Progenitor cell of endocrine pancreas (in vitro differentiated cells): ENCODE measurements at places on chromosomes 4 and X. TPM values are rescaled to one million over a fixed set of nuclear protein-coding genes. Genes with fewer than 3 reads are reported as not detected.

GRCh38 chr4:169993531-169993930 is 32.7 kb downstream of the MFAP3L start:
- DNase-seq, result no peak

DNA sequence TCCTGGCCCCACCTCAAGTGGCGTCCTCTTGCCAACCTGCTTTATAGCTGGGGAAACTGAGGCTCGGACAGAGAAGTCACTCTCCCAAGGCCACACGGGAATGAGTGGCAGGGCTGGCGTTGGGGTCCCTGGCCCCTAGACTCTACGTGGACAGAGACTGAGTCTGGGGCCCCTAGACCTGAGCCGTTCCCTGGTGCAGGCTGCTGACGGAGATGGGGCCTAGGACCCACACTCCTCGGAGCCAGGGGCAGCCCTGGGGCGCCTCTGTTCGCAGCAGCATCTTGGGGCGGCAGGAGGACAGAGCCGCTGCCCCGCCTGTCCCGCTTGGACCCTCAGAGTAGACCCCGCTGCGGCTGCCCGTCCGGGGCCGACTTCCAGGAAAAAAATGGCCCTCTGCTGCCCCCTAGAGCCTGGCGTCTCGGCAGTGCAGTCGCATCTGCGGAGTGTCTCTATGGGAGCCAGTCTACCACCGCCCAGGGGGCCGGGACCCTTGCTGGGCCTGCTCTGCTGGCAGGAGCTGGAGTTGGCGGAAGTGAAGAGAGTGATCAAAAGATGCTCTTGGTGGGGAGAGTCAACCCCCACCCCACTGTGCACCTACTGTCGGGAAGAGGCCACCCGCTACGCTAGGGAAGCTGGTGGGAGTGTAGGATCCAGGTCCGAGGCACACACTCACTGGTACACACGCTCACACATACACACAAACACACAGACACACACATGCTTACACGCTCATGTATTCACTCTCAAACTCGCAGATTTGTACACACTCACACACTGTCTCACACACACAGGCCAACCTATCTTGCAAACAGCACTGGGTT is 220.1 kb downstream of the AFAP1 start:
- peak; percentile 87 for DNase-seq

GRCh38 chr4:122003335-122003734 is 51.5 kb upstream of the TRPC3 start:
- no peak for DNase-seq

- DNase-seq, result no peak
Measured at GRCh38 chrX:37926700-37927099, 79.3 kb upstream of the DYNLT3 start.

- DNase-seq, result no peak
Measured at GRCh38 chr4:122706511-122706910, 26.0 kb upstream of the BBS12 start.

DNA sequence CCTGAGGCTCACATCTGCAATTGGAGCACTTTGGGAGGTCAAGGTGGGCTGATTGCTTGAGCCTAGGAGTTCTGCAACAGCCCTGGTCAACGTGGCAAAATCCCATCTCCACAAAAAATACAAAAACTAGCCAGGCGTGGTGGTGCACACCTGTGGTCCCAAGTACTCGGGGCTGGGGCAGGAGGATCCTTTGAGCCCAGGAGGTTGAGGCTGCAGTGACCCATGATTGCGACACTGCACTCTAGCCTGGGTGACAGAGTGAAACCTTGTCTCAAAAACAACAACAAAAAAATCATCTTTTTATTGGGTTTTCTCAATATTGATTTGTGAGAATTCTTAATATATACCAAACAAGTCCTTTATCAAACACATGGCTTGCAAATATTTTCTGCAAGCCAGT is 64.9 kb downstream of the ANKRD17 start:
- DNase-seq, result no peak

GRCh38 chr4:25303578-25303977 is 9.0 kb upstream of the ZCCHC4 start:
- no peak for DNase-seq

DNA sequence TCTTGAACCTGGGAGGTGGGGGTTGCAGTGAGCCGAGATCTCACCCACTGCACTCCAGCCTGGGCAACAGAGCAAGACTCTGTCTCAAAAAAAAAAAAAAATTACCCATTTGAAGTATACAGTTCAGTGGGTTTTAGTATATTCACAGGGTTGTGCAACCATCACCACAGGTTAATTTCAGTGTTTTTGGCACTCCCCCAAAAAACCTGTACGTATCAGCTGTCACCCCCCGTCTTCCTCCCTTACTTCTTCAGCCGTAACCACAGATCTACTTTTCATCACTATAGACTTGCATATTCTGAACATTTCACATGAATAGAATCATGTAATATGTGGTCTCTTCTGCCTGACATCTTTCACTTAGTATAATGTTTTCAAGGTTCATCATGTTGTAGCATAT is 11.7 kb upstream of the PTTG2 start:
- DNase-seq, result no peak

- DNase-seq, result peak; percentile 82
Measured at GRCh38 chr4:182448281-182449151, 205.3 kb downstream of the TENM3 start.

DNA sequence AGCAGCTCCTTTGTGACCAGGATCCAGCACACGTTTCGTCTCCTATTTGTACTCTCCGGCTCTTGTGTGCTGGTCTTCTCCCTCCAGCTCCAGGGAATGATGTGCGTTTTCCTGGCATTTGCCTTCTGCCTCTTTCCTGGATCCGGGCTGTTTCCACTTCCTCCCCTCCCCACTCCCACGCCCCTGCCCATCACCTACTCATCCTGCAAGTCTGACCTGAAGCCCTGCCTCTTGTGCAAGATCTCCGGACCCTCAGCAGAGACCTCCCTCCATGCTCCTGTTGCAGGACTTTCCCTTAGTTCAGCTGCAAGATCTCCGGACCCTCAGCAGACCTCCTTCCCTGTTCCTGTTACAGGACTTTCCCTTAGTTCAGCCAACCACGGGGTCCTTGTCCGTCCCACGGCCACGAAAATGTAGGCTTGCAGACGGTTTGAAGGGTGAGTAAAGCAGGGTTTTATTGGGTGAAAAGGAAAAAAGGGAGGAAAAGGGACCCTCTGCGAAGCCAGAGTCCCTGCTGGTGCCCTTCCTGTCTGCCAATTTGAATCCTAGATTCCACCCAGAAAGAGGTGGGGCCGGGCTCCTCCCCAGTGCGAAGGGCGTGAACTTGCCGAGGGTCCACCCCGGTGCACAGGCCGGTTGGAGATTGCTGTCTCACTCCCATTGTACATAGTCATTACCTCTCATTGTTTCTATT is 74.4 kb upstream of the IRF2 start:
- no peak for DNase-seq

- DNase-seq, result no peak
Measured at GRCh38 chrX:34585561-34585960, 71.5 kb downstream of the TMEM47 start.

DNA sequence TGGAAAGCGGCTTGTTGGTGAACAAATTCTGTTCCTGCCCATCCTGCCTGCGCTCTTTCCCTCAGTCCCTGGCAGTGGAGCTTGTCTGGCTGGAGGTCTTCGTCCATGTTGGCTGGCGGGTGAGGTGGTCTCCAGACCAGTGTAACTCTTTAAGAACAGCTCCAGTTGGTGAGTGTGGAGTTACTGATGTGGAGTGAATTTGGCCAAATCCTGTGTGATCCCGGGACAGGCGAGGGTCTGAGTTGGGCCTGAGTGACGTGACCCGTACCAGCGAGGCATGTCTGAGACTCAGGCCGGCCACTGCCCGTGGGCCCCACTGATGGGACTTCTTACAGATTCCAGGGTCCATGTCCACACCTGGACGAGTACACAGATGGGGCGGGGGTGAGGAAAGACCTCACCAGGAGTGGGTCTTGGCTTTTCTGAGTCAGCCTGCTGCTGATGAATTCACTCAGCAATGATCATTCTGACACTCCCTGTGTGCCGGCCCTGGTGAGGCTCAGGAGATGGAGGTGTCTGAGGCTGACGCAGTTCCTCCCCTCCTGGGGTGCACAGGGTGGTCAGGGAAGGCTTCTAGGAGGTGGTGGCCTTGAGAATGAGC is 45.5 kb downstream of the PSAPL1 start:
- DNase-seq, result no peak

DNA sequence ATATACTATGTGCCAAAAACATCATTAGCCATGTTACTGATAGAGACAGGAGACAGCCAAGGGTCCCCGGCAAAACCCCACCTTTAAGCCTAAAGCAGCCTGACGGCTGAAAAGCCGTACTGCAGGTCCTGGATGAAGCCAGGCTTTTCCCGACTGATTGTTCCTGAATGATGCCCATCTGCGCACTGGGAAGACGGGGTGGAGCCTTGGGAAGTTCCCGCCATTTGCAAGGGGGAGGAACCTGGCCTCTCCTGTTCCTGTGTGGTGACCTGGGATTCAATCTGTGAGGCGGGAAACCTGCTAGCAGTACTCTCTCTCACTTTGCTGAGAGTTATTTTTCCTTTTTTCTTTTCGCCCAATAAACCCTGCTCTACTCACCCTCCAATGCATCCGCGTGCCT is 15.1 kb upstream of the CAMK2D start:
- no peak for DNase-seq

DNA sequence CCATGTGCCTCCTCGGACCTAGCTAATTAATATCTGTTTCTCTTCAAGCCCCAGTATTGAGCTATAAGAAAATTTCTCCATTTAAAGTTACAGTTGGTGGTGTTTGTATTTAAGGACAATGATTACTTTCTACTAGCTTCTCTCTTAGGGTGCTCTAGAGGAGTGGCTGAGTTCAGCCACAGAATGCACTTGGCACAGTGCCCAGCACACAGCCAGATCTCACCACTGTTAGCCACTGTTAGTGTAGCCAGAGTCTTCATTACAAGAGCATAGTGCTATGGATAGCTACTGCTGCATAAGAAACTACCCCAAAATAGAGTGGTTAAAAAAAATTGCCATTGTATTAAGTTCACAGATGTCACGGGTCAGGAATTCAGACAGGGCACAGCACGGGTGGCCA is 421.3 kb downstream of the BCOR start:
- no peak for DNase-seq

- no peak for DNase-seq
Measured at GRCh38 chr4:139175646-139176301, 1.2 kb downstream of the ELF2 start.

DNA sequence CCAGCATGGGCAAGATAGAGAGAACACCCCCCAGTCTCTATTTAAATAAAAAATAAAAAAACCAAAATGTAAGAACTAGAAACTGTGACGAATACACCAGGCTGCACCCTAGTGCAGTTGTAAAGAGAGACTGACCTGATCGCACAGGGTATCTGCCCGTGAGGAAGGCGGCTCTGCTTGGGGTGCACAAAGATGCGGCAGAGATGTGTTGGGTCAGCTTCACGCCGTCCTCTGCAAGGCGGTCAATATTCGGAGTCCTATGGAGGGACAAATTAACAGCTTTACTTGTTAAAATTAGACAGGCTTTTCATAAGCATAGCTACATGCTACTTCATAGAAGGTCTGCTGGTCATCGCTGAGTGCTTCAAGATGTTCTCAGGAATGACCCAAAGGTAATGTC is 26.1 kb upstream of the ARSD start:
- no peak for DNase-seq

GRCh38 chr4:108204518-108204917 is 35.8 kb upstream of the LEF1 start:
- DNase-seq, result no peak

- no peak for DNase-seq
Measured at GRCh38 chrX:138128027-138128671, 562.2 kb downstream of the ZIC3 start.

DNA sequence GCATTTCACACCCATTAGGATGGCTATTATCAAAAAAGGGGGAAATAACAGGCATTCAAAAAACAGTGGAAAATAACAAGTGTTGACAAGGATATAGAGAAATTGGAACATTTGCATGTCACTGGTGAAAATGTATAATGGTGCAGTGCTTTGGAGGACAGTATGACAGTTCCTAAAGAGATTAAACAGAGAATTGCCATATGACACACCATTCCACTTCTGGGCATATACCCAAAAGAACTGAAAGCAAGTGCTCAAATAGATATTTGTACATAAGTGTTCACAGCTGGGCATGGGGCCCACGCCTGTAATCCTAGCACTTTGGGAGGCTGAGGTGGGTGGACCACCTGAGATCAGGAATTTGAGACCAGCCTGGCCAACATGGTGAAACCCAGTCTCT is 348.1 kb downstream of the NR3C2 start:
- DNase-seq, result no peak

DNA sequence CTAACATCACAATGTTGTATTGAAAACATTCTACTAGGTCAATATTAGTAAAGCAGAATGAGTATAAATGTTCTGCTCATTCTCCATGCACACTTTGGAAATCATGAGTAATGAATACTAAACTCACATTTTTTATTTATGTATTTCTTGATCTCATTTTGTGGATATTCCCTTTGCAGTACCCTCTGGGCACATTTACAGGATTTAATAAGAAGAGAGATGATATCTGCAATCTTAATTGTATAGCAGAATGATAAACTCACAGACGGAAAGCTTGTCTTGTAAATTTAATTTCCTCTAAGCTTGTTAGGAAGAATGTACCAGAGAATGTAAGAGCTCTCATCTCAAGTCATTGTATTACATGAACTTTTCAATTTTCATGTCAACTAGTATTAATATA is 1279.7 kb downstream of the PCDH7 start:
- no peak for DNase-seq

- no peak for DNase-seq
Measured at GRCh38 chrX:82816001-82816400, 692.1 kb upstream of the POU3F4 start.

- no peak for DNase-seq
Measured at GRCh38 chr4:152686452-152687013, 6.7 kb upstream of the TMEM154 start.

DNA sequence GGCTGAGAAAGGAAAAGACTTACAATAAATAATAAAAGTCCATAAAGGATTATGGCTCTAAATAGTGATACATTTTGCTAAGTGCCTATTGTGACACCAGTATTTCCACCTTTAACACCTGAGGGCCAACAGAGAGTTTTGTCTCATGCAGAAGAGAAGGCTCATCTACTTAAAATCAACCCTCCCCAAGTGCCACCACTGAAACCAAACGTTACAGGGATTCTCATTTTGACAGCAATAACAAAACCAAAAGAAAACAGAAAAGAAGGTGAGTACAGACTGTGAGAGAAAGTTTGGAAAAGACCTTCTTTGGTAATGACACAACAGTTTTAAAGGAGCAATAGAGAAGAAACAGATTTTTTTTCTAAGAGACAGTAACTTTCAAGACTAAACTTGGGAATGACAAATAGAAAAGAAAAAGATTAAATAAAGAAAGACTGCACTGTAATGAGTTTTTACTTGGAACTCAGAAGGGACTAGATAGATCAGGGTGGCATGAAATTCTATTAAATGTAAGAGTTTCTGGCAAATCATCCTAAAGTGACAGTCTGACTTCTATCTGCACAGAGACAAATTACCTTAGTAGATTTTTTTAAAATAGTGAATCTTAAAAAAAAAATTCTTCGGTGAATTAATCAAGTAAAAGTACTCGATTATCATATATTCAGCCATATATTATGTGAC is 109.7 kb downstream of the ZNF827 start:
- no peak for DNase-seq

- no peak for DNase-seq
Measured at GRCh38 chrX:66200050-66200664, 36.1 kb downstream of the HEPH start.

TEX13C gene
- not detected in 2 replicates for total RNA-seq

INTS12 gene
- total RNA-seq, result 17.8 and 18.7 TPM in 2 replicates

UGT2B15 gene
- 0.22 and 0.57 TPM in 2 replicates for total RNA-seq

EREG gene
- not detected in 2 replicates for total RNA-seq

LRAT gene
- 22.6 and 23.3 TPM in 2 replicates for total RNA-seq

HTN1 gene
- total RNA-seq, result not detected in 2 replicates

SHROOM4 gene
- 5.7 and 6.6 TPM in 2 replicates for total RNA-seq

MAGEE2 gene
- not detected in 2 replicates for total RNA-seq

LRCH2 gene
- total RNA-seq, result 14.4 and 16.9 TPM in 2 replicates

SNCA gene
- 13.4 and 16.2 TPM in 2 replicates for total RNA-seq
